ENCODE measurements at places on chromosomes 11 and 22.

DNA sequence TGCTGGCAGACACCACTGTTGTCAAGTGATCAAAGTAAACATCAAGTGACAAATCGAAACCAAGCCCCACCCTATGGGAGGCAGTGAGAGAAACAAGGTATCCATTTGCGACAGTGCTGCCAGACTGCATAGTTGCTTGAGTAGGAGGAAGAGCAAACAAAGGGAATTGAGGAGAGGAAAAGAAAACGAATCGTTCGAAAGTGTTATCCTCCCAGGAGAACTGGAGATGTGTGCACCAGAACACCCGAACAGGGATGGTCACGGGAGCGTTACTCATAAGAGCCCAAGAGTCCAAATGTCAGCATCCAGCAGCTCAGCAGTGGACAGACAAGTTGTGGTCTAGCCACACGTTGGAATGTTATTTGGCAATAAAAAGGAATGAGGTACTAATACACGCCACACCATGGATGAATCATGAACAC lies 58.4 kb upstream of the NUP50 start:
- no peak for DNase-seq

GRCh38 chr11:135069063-135069462 lies 657.0 kb upstream of the B3GAT1 start:
- DNase-seq: no peak

- DNase-seq: no peak
Observed at GRCh38 chr11:68750195-68751003, 921 bp downstream of the TESMIN start.

- no peak for DNase-seq
Observed at GRCh38 chr11:19013181-19013857, 47.2 kb downstream of the MRGPRX2 start.

DNA sequence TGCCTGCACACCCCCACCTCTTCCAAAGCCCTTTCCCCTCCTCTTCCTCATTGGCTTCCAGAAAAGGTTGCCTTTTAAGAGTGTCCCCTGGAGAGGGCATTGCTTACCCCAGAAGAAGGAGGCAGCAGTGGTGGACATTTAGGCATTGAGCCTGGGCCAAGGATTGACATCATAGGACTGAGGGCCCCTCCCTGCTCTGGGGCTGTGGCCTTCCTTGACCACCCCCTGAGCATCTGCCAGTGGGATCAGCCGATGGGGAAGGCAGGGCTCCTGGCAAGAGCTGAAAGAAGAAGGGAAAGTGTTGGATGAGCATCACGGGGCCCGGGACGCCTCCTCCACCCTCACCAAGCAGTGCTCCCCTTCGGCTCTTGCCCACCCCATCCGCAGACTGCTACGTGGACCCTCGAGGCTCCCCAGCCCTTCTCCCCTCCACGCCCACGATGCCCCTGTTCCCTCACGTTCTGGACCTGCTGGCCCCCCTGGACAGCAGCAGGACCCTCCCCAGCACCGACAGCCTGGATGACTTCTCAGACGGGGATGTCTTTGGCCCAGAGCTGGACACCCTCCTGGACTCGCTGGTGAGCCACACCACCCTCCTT lies 37.4 kb downstream of the ZC3H7B start:
- DNase-seq: no peak

- no peak for DNase-seq
Observed at GRCh38 chr11:67265633-67266448, 432 bp upstream of the GRK2 start.

DNA sequence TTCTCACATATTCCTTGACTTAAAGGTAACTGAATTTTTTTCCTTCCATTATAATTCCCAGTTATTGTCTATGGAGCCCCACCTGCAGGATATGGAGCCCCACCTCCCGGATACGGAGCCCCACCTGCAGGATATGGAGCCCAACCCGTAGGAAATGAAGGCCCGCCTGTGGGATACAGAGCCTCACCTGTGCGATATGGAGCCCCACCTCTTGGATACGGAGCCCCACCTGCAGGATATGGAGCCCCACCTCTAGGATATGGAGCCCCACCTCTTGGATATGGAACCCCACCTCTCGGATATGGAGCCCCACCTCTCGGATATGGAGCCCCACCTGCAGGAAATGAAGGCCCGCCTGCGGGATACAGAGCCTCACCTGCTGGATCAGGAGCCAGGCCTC lies 28.1 kb downstream of the WBP2NL start:
- DNase-seq: no peak

DNA sequence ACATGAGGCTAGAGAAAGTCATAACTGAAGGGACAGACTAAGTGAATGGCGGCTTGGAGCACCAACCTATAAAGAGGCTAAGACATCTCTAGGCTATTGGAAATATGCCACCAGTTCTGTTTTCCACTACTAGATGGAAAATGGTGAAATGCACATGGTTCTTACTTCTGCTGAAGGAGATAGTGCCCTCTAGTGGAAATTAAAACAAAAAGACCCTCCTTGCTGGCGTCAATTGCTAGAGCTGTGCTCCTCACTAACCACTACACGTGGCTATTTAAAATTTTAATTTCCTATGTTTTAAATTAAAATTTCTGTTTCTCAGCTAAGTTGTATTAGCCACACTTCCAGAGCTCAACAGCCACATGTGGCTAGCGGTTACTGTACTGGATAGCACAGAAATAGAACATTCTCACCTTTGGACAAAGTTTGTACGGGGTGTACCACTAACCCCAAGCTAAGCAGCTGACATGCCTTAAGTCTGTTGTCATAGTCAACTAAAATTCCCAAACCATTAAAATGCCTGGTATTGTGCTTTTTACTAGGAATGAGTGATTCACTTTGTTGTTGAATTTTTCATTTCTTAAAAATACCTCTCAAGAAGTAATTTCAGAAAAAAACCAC lies 34.1 kb upstream of the CALCA start:
- no peak for DNase-seq

DNA sequence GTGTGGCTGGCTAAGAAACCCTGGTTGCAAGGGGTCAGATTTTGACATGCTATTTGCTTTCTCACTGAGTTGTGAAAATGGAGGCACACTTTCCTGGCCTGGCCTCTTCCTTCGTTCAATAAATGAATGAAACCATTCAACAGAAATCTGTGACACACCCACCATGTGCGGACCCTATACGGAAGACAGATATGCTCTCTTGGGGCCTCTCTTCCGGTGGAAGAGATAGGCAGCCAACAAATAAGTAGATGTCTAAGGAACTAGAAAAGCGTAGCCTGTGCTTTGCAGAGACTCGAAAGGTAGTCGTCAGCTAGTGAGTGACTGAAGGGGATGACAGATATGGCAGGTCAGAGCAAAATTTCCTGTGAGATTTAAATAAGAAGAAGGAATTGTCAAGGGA lies 5.3 kb downstream of the KCNQ1OT1 start:
- no peak for DNase-seq

- DNase-seq: no peak
Observed at GRCh38 chr11:24253237-24253760, 243.6 kb upstream of the LUZP2 start.

All from urinary bladder (tissue), 4 donors.